Activated T-cell treated with anti-CD3 and anti-CD28 coated beads, Interleukin-2, amount 50 U/mL, for 4 hours (primary cell): ENCODE measurements at places on chromosomes 13 and 19. TPM values are rescaled to one million over a fixed set of nuclear protein-coding genes. Genes with fewer than 3 reads are reported as not detected.

Gene DOCK6
- total RNA-seq, result 2.1 TPM

DNA sequence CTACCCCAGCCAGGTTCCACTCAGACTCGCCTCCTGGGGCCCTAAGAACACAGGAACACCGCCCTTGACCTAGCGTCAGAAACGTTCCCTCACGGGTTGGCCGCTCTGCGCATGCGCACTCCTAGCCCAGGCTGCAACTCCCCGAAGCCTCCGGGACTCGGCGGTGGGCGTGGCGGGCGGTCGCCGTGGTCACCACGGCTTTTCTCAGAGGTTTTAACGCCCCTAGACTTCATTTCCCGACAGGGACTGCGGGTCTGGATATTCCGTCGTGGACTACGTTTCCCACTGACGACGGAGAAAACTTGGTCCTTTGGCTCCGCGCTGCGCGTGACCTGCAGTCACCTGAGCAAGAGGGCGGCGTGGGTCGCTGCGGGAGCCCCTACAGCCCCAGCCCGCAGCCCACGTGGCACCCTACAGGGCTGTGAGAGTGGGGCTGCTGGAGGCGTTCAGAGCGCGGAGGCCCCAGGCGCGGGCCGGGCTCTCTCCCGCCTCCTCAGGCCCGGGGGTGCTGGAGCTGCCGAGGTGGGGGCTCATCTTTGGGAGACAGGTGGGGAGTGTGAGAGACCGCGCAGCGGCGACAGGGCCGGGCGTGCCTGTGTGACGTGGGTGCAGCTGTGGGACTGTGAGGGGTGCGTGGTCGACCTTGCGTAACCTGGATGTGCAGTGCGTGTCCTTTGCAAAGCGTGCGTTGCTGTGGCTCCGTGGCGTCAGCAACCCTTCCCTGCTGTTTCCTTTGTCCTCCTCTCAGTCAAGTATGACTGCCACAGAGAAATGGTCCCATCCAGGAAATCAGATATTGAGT, 38.0 kb upstream of the ZNF573 start:
- peak; percentile 13 for DNase-seq

GRCh38 chr13:46479691-46480090, 73.3 kb upstream of the LRCH1 start:
- DNase-seq, result no peak

DNA sequence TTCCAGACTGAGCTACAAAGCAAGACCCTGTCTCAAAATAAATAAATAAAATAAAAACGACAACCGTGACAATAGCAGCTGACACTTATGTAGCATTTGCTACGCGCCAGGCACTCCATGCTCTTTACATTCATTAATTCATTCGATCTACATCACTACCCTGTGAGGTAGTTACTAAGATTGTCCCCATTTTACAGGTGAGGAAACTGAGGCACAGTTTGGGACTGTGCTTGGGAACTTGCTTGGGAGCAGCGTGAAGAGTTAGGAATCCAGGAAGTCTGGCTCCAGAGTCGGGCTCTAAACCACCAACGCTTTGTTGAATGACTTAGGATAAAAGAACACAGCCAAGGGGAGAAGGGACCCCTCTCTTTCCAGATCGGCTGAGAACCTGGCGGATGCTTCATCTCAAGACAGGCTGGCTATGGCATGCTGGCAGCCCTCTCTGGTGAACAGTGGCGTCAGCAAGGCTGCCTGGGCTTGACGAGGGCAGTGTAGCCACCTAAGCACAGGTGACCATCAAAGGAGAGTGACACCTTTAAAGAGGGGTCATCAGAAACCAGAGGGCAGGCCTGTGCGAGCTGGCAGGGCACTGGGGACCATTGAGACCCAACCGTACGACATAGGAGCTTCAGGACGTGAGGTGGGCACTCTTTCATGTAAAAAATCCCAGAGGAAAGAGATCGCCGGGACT, 591 bp downstream of the DOHH start:
- DNase-seq, result no peak

- no peak for DNase-seq
Observed at GRCh38 chr19:5103061-5103701, 134.3 kb downstream of the KDM4B start.

DNA sequence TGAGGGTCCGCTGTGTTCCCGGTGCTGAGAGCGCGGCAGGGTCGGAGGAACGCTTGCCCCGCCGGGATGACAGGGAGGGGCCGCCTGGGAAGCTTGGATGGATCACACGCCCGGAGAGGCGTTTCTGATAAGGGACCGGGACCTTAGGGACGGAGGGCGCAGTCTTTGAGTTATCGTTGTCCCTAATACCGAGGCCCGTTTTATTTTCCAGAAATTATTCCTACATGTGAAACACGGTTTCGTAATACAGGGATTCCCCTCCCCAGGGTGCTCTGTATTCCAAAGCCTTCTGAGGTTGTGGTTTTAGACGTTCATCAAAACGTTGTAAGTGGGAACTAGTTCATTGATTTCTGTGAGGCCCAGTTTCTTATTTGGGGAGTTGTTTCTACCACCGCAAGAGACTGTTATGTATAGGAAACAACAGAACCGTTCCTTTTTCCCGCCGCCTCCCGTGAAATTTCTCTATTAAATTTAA, 752 bp downstream of the PDCD5 start:
- no peak for DNase-seq

Gene ODAD3
- not detected for total RNA-seq

DNA sequence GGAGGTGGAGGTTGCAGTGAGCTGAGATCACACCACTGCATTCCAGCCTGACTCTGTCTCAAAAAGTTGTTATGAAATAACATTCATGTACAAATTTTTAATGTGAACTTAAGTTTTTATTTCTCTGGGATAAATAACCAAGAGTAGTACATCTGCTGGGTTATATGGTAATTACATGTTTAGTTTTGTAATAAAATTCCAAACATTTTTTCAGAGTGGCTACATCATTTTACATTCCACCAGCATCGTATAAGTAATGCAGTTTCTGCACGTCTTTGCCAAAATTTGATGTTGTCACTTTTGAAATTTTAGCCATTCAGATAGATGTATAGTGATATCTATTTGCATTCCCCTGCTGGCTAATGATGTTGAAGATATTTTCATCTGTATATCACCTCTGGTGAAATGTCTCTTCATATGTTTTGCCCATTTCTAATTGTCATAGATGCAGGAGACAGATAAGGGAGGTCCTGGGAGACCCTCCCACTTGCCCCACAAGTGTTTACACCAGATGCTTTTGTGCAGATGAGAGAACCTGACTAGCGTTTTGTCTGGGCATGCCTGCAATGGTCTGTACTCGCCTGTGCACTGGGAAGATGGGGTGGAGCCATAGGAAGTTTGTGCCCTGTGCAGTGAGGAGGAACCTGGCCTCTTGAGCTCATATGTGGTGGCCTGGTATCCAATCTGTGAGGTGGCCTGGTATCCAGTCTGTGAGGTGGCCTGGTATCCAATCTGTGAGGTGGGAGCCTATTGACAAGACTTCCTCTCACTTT, 12.7 kb upstream of the KBTBD6 start:
- DNase-seq, result no peak

DNA sequence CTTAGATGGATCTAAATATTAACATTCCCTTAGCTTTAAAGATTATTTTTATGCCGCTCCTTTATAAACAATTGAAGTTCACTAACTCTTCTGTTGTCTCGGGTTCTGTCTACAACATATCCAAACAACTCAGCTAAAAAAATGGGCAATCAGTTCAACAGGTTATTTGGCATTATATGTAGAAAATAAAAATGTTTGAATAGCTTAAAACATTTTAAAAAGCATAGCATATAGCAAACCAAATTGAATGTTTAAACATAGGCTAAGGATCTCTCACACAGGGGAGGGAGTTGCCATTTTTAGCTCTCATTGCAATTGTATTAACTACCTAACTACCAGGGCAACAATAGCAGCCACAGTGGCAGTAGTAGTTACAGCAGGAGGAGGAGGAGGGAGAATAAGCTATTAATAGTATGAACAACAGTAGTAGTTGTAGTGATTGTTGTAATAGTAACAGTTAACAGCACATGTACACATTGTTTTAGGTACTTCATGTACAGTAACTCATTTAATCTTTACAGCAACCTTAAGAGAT, 404.2 kb downstream of the KCNRG start:
- DNase-seq, result no peak

Gene TSHZ3
- 0.63 TPM for total RNA-seq

DNA sequence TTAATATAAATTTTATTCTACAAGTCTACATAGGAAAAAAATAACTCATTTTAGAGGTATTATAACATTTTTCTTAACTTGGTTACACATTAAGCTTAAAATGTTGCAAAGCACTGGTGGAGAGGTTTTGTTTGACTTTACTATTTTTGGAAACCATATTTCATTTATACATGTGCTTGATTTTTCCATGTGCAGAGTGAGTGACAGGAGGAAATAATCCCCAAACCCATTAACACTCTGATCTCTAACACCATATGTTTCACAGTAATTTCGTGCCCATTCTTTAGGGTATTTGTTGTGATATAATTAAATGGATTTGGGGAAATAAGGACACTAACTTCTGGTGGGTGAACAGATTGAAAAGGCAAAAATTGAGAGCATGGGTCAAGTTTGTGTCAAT, 2124.4 kb upstream of the PCDH20 start:
- DNase-seq, result no peak

Gene MADCAM1
- total RNA-seq, result 0.18 TPM

GRCh38 chr13:20197361-20197834, 4.7 kb upstream of the GJB2 start:
- no peak for DNase-seq

Gene COG6
- 27.1 TPM for total RNA-seq

DNA sequence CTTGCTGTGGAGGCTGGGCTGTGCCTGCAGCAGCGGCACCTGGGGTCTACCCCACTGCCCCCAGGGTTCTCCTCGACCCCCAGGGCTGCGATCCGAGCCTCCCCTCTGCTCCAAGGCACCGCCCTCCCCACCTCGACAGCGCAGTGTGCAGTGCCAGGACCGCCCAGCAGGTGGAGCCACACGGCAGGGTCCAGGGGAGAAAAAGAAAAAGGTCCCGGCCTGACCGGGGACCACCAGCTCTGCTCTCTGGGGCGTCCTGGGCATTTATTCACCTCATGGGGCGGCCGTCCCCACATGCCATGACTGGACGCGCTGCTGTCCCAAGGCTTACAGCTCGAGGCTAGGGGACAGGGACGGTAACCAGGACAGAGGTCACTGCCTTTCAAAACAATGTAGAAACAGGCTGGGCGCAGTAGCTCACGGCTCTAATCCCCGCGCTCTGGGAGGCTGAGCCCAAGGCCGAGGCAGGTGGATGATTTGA, 10.6 kb downstream of the REXO1 start:
- DNase-seq, result peak; percentile 60

- DNase-seq, result peak; percentile 68
Observed at GRCh38 chr19:54390942-54391577, 24.2 kb upstream of the TTYH1 start.

DNA sequence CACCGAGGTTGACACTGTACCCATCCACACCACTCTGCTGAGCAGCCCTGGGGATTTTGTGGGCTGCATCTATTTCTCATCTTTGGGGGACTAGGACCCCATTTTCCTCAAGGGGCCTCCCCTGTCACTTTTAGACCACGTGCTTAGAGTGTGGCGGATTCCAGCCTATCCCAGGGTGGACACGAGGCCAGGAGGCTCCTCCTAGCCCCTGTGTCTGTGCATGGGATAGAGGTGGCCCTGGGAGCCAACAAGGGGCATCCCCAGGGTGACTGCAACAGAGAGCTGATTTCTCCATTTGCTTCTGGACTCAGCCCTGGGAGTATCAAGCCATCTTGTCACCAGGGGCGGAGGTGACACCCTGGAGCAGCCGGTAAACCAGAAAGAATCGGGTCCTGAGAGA, 24.2 kb downstream of the CPAMD8 start:
- no peak for DNase-seq

Gene TUBB4A
- total RNA-seq, result 9.2 TPM

Gene ZNF773
- 4.5 TPM for total RNA-seq

GRCh38 chr19:52211926-52212571, 22.2 kb downstream of the PPP2R1A start:
- DNase-seq, result no peak

GRCh38 chr19:51887522-51888498, at the start of gene ZNF577:
Gene ZNF577, minus strand, starts transcription at chr19:51887951. Its CDS starts 7,569 bp downstream, at chr19:51880382.
- peak; percentile 52 for DNase-seq

DNA sequence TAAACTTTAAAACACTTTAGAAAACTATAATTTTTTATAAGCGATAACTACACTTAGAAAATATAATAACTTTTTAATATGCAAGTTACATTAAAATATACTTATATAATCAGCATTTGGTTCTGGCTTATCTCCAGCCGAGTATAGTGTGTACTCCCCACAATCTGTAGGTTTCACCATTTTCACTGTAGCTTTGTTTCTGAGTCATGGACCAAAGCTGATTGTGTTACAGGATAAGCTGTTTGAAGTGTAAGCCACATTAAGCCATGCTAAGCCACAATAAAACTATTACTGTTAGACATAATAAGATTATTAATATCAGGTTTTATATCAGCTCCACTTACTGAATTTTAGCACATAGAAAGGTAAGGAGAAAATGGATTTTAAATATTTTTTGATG, 43.8 kb downstream of the CCDC122 start:
- no peak for DNase-seq

Gene HCN2
- 0.24 TPM for total RNA-seq

DNA sequence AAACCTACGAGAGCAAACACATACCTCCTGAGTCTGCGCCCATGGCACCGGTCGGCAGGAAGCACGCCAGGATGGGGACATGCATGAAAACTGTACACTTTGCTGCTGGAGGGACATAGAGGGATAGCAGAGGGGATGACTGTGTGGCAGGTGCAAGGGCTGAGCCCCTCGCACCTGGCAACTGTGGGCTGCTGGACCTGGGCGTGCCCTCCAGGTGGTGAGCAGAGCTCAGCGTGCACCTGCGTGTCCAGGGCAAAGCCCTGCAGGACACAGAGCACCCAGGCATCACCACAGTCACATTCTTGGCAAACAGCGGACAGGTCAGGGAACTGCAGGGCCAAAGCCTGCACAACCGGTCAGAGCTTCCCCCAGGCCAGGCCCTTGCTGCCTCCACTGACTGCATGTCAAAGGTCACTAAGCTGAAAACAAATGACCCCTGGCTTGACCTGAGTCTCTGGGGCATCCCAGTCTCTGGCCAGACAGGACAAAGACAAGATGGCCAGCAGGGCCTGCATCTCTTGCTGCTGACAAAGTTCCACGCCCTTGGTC, 9.0 kb upstream of the ISYNA1 start:
- no peak for DNase-seq

Gene GPR12
- total RNA-seq, result not detected

Gene PRKCG
- not detected for total RNA-seq

- DNase-seq, result no peak
Observed at GRCh38 chr13:110216398-110217041, 90.4 kb downstream of the COL4A1 start.

- DNase-seq, result no peak
Observed at GRCh38 chr13:46288570-46289259, 77.0 kb downstream of the LRRC63 start.

Gene METTL21C
- not detected for total RNA-seq

Gene NUFIP1
- 16.3 TPM for total RNA-seq

GRCh38 chr19:27765912-27766725, 1446.8 kb downstream of the UQCRFS1 start:
- DNase-seq, result no peak

Gene SETDB2
- total RNA-seq, result 7.8 TPM

Gene FCAR
- total RNA-seq, result not detected
